Mesenteric fat pad (tissue), 1 donor: ENCODE measurements at places on chromosomes 1 and 21. TPM values are rescaled to one million over a fixed set of nuclear protein-coding genes. Genes with fewer than 3 reads are reported as not detected.

The MFSD2A gene
- 8.0 TPM for total RNA-seq

The OR6K3 gene
- not detected for total RNA-seq

The CNKSR1 gene
- 1.7 TPM for total RNA-seq

The NUAK2 gene
- 1.6 TPM for total RNA-seq

The OR10J1 gene
- not detected for total RNA-seq

The CATSPER4 gene
- not detected for total RNA-seq

The FCRLB gene
- 0.48 TPM for total RNA-seq

The TMEM82 gene
- not detected for total RNA-seq

The TNFRSF8 gene
- 2.1 TPM for total RNA-seq

The ILDR2 gene
- 0.29 TPM for total RNA-seq

The SPRR5 gene
- not detected for total RNA-seq

The KMO gene
- 3.2 TPM for total RNA-seq

The ESRRG gene
- total RNA-seq = 1.9 TPM

The ALPL gene
- total RNA-seq = 129 TPM

The LCK gene
- 1.8 TPM for total RNA-seq

The ATP1A2 gene
- total RNA-seq = 31.2 TPM

The STUM gene
- total RNA-seq = 1.8 TPM

The CCDC185 gene
- not detected for total RNA-seq

The AADACL4 gene
- total RNA-seq = not detected

The ROR1 gene
- 12.3 TPM for total RNA-seq

The CASQ2 gene
- total RNA-seq = 1.5 TPM

The LGR6 gene
- 0.35 TPM for total RNA-seq

The DNASE2B gene
- 0.39 TPM for total RNA-seq

The FAM163A gene
- total RNA-seq = not detected

The C1QC gene
- 491 TPM for total RNA-seq

The HAPLN2 gene
- 0.35 TPM for total RNA-seq

The S100A2 gene
- 0.58 TPM for total RNA-seq

The CD46 gene
- total RNA-seq = 242 TPM

The RGS18 gene
- total RNA-seq = 7.3 TPM

The LIN28A gene
- not detected for total RNA-seq

The PTPRF gene
- 270 TPM for total RNA-seq

The LRRC40 gene
- 11.2 TPM for total RNA-seq

The AVPR1B gene
- not detected for total RNA-seq

The BATF3 gene
- 18.8 TPM for total RNA-seq

The DYNLT4 gene
- total RNA-seq = not detected

The F13B gene
- not detected for total RNA-seq

The GIPC2 gene
- total RNA-seq = 2.7 TPM

The KIAA0040 gene
- 69.7 TPM for total RNA-seq

The INSRR gene
- 0.10 TPM for total RNA-seq

The AZIN2 gene
- 2.1 TPM for total RNA-seq

The KRTAP27-1 gene
- total RNA-seq = not detected

The PCNX2 gene
- 6.1 TPM for total RNA-seq

The FALEC gene
- total RNA-seq = not detected

The SLC16A4 gene
- total RNA-seq = 7.2 TPM

The MYOG gene
- total RNA-seq = not detected

The GBP2 gene
- 45.9 TPM for total RNA-seq

The IGFN1 gene
- not detected for total RNA-seq

The NFASC gene
- total RNA-seq = 11.5 TPM

The SLFNL1 gene
- total RNA-seq = 0.22 TPM

The LCE1F gene
- total RNA-seq = not detected
